ENCODE measurements at places on chromosomes 13 and 19.

- DNase-seq, result no peak
These were observed 77.9 kb downstream of the SPACA7 start for GRCh38 chr13:112453874-112454647.

GRCh38 chr19:48713041-48713863, 6.3 kb downstream of the MAMSTR start:
- peak; percentile 31 for DNase-seq

GRCh38 chr13:66528180-66528579, 702.0 kb downstream of the PCDH9 start:
- DNase-seq, result peak; percentile 72

DNA sequence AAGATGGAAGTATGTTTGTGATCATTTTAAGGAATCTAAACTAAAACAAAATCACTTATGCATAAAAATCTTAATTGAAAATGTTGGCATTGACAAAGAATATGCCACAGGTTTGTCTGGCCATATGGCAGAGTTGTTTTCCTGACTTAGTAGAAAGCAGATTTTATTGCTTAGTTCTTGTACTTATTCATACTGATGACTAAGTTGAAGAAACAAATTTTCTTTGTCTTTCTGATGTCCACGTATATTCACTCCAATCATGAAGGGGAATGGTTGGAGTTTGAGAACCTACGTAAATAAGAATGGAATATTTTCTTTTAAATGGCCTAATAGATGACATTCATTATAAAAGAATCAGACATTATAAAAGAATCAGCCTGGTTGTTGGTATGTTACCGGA, 8.0 kb upstream of the GPC6 start:
- DNase-seq, result no peak

- DNase-seq, result no peak
These were observed 76.8 kb upstream of the SERP2 start for GRCh38 chr13:44296856-44297255.

DNA sequence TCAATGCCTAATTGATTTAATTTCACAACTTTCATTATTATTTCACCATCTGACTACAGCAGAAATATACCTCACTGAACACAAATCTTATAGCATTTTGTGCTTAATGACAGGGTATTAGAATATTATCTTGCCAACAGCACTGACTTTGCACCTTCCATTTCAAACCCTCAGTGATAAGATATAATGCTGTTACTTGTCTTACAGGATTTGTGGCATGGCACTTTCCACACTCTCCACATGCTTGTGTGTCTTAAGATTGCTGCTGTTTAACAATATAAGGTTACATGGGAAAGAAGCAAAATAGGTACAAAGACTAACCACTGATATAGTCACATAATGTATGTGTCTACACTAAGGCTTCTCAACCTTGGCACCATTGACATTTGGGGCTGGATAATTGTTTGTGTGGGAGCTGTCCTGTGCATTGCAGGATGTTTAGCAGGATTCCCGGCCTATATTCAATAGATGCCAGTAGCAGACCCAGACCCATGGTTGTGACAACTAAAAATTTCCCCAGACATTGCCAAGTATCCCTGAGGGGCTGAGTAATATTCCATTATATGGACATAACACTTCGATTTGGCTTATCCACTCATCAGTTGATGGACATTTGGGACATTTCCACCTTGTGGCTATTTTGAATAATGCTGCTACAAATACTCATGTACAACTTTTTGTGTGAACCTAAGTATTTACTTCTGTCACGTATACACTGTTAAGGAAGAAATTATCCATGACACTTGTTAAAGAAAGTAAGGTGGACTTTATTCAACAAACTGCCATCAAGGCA, 5.7 kb upstream of the DIAPH3 start:
- no peak for DNase-seq

DNA sequence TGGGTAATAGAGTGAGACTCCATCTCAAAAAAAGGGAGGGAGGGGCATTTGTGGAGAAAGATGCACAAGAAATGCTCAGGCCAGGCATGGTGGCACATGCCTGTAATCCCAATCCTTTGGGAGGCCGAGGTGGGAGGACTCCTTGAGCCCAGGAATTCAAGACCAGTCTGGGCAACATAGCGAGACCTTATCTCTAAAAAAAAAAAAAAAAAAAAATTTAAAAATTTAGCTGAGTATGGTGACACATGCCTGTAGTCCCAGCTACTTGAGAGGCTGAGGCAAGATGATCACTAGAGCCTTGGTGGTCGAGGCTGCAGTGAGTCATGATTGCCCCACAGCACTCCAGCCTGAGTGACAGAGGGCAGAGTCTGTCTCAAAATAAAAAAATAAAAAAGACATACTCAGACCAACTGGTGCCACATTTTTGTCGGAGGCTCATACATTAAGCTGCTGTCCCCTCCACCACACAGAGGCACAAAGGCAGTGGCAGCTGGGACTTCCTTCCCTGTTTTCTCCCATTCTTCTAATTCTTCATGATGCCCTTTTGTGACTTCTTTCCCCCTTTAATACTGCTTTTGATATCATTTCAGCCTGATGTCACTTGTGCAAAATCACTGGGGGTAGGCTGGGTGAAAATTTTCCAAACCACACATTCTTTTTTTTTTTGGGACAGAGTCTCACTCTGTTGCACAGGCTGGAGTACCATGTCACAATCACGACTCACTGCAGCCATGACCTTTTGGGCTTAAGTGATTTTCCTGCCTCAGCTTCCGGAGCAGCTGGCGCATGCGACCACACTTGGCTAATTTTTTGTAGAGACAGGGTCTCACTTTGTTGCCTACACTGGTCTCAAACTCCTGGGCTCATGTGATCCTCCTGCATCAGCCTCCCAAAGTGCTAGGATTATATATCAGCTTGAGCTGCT, 26.8 kb upstream of the CXCL17 start:
- DNase-seq, result no peak

DNA sequence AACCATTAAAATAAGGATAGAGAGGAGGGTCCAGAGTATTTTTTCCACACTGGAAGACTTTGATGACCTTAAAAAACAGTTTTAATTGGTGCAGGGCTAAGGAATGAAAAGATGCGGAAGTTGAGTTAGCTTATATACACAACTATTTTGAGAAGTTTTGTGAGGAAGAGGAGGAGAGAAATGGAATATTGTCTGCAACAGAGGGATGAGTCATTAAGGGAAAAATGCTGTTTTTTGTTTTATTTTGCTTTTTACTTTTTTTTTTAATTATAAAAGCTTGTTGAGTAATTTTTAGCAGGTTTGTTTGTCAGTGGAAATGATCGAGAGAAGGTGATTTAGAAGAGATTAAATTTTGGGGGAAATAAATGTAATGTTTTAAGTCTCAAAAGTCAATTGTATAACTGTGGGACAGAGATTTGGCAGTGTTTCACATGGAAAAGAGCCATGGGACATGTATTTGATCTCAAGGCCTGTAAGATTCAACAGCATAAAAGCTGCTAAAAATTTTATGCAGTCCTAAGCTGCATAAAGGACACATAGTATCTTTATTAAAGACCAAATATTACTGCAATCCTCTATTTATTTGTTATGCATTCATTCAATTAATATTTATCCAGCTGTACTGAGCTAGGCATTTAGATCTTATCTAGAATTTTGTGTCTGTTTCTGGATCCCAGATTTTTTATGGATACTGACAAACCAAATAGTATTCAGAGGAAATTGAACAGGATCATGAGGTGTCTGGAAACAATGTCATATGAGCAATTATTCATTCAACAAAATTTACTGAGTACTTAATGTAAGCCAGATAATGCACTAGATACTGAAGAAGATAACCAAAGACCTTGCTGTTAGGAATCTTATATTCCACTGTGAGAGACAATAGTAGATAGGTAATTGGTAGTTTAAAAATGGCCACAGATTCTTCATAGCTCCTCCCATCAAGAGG, 72.7 kb downstream of the DNAJC15 start:
- no peak for DNase-seq

GRCh38 chr13:91804724-91805123, 406.3 kb downstream of the GPC5 start:
- no peak for DNase-seq

GRCh38 chr19:11581740-11582139, 4.3 kb upstream of the ACP5 start:
- DNase-seq, result no peak

- no peak for DNase-seq
These were observed 31.0 kb downstream of the PTPRS start for GRCh38 chr19:5309438-5310204.
